Mesenteric fat pad (tissue), 1 donor: ENCODE measurements at places on chromosomes 5 and 9. TPM values are rescaled to one million over a fixed set of nuclear protein-coding genes. Genes with fewer than 3 reads are reported as not detected.

DNA sequence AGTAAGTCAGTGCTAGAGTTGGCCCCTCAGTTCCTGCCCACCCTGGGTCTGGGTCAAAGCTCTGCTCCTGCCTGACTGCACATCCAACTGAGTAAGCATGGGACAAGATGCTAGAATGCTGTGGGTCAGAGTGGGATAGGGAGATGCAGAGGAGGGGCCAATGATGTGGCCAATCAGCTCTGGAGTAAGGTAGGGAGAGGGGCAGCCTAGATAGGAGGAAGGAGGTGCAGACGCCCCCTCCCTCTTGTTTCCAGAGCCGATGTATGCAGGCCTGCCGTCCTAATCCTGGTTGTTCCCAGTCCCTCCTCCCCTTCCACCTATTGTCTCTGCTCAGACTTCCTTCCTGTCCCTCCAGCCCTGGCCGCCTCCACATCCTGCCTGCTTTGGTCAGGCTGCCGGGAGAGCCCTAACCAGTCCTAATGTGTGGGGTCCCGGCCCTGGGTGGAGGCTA lies 1.3 kb downstream of the ARAP3 start:
- DNase-seq = no peak

DNA sequence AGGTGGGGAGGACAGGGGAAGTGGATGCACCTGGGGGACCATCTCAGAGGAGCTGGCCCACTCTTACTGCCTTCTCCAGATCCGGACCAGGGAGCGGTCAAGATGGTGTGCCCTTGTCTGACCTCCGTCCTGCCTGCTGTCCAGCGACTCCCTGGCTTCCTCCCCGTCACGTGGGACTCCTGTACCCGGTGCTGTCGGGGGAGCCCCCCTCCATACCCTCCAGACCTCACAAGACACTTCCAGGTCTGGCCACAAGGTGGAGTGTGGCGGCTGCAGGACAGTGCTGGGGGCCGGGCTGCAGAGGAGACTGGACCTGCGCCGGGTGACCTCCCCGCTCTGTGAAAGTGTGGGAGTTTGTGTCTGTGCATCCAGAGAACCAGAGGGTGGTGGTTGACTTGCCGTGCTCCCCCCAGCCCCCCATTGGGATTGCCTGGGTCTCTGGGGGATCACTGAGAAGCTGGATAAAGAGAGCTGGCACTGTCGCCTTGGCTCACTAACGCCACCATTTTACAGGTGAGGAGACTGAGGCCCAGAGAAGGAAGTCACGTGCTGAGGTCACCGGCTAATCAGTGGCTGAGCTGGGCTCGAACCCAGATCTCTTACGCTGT lies 1.9 kb upstream of the CRB2 start:
- no peak for DNase-seq

DNA sequence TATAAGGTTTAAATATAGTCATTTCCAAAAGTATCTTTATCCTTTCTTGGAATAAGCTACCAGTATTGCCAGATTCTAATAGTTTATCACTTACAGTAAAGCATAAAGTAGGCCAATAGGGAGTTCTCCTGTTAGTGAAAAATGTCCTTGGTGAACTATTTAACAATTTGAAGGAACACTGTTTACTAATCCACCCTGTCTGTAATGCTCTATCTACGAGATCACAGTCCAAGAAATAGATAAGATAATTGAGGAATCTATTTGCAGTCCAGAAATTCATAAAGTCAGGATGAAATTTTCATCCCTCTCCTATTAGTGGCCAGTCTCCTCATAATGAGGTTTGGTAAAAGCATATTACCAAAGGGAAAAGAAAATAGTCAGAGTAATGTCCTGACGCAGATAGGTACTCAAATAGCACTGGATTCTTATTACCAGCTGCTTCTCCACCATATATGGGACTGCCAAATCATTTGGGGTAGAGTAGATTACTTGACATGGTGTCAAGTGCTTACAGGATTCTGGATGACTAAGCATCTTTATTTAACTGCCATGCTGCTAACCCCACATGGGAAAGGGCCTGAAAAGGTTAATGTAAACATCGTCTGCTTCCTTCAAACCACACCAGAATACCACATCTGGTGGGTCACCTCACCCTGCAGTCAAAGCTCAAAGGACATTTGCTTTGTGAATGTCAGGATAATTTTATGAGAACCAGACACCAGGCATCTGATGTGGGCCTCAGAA lies 808.1 kb downstream of the EFNA5 start:
- no peak for DNase-seq

- DNase-seq = no peak
Observed at GRCh38 chr9:91155181-91155580, 206.5 kb downstream of the AUH start.

ANGPTL2 gene
- 169 TPM for total RNA-seq

GRCh38 chr5:143016777-143017516 lies 246.8 kb downstream of the ARHGAP26 start:
- no peak for DNase-seq

GLRA1 gene
- total RNA-seq = not detected

PJA2 gene
- total RNA-seq = 80.0 TPM

GRCh38 chr9:92392690-92393089 lies 11.7 kb downstream of the OGN start:
- no peak for DNase-seq

PCDHB5 gene
- total RNA-seq = 1.5 TPM

- no peak for DNase-seq
Observed at GRCh38 chr5:138233280-138233679, 20.2 kb upstream of the CDC23 start.

DNA sequence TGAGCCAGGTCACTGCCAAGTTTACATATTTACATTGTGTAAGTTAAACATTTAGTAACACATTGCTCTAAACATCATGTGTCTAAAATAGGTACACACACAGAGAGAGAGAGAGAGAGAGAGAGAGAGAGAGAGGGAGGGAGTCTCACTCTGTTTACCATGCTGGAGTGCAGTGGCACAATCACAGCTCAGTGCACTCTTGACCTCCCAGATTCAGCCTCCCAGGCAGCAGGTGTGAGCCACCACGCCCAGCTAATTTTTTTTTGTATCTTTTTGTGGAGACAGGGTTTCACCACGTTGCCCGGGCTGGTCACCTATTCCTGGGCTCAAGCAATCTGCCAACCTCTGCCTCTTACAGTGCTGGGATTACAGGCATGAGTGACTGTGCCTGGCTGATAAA lies 1045.3 kb downstream of the TLE1 start:
- no peak for DNase-seq

DNA sequence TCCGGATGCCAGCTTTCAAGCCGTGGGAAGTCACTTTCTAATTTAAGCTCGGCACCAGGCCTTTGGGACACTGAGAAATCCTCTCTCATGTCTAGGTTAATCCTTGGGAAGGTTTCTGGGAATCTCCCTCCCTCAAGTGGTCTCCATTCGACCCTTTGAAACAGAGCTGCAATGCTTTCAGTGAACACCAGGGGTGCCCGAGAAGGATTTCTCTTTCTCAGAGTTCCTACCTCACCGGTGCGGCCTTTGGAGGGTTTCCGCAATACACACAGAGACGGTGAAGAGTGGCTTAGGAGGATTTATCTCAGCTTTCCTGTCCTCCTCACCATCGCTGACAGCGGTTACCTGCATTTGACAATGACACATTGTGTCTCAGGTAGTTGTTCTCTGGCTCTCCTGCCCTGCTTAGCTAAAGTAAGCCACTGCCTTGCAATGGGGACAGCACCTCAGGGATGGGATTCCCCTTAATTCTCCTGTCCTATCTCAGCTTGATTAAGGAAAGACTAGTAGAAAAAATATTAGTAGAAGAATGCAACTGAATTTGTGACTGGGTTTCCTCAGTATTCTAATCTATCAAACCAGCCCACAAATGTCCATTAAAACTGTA lies 180.6 kb downstream of the GABRG2 start:
- DNase-seq = no peak

GRCh38 chr5:13278811-13279210 lies 665.7 kb downstream of the DNAH5 start:
- DNase-seq = no peak

DNA sequence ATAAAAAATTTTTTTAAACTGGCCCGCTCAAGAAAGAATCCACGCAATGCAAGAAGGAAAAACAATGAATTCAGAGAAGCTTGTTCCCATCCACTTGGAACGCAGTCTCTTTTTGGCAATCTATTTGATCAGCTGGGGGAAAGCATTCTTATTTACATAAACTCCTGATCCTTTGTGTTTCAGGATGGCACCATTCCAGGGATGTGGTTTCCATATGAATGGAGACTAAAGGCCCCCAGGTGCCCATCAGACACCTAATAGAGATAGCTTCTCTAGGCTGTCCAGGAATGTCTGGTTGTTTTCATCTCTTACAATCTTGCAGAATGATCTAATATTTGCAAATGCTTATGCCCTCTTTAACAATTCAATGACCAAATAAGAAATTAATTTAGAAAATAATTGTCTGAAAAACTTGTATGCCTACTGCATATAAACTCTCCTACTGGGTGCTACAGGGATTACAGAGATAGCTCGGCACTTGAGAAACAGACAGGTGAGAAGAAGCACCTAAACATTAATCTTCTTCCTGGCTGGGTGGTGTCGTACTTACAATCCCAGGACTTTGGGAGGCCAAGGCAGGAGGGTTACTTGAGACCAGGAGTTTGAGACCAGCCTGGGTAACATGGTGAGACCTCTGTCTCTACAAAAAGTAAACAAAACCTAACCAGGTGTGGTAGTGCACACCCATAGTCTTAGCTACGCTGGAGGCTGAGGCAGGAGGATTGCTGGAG lies 3.0 kb upstream of the RASGRF2 start:
- no peak for DNase-seq

DNA sequence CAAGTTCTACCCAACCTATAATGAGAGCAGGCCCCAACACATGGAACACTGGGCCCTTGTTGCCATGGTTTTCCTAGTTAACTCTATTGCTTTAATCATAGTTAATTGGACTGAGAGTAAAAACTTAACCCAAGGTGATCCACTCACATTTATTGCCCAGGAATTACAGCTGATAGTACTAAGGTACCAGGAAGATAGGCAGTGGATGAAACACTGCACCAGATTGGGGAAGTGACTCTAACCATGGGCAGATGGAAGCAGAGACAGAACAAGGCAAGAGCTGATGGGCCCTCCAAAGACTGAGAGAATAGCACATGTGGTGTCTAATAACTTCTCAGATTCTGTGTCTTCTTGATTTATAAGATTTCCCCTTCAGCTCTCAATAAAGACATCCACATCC lies 145.7 kb upstream of the TRIM32 start:
- DNase-seq = no peak

DNA sequence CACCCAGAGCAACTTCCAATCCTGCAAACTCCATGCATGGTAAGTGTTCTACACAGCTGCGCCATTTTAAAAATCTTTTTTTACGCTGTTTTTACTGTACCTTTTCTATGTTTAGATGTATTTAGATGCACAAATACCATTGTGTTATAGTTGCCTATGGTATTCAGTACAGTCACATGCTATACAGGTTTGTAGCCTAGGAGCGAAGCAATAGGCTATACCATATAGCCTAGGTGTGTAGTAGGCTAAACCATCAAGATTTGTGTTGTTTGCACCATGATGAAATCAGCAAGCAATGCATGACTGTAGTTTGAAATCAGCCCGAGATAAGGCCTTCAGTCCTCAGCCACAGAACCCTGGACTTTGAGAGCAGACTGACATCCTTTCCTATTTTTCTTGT lies 101.2 kb downstream of the LIX1 start:
- DNase-seq = no peak

DNA sequence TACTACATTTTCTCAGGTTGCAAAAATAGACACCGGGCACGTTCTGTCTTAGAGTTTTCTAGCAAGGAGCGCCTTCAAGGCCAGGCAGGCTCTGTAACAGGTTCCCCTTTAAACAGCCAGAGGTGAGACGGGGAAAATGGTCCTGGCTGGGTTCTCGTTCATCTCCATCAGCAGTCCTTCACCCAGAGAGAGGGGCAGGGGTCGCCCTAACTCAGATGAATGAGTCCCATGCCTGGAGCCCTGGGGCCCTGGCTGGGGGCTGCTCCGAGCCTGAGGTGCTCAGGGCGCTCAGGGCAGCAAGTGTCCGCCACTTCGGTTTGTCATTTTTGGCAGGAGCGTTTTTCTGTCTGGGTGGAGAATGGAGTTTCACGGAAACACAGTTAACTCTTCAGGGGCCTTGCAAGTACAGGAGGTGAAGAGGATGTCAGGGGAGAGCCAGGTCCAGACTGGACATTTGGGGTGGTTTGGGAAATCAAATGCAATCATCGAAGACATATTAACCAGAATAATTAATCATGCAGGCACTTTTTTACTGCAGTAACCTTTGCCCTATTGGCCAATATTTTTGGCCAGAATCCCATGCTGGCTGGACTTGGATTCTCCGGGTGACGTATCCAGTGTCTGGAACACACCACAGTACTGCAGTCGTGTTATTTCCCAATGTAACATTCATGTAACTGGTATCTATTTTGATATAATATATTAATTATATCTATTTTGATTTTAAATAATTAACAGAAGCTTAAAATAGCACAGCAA lies 2.9 kb downstream of the NTNG2 start:
- no peak for DNase-seq

PAPPA gene
- 5.7 TPM for total RNA-seq

DNA sequence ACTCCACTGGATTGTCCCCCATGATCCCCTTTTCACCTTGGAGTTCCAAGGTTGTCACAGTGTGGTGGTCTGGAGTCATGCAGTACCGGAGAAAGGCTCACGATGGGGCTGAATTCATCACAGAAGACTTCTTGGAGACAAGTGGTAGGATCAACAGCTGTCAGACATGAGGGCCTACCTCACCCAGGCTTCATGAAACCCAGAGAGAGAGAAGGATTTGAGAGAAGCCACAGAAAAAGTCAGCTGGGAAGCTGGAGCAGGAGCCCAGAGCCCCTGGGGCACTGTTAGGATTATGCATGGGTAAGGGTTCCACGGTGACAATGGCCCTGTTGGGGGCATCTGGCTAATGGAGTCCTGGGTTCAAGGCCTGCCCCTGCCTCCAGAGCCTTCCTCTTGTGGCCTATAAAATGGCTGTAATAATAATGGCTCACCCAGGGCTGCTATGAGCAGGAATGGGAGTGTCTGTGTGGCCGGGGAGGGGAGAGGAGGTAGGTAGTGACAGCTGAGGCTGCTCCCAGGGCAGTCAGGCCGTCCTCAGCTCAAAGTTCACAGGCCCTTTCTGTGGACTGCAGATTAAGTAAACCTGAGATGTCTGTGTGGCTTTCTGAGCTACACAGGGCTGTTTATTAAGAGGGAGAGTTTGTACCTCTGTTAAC lies 910 bp downstream of the TRIM14 start:
- no peak for DNase-seq

- DNase-seq = no peak
Observed at GRCh38 chr5:43140286-43140685, 19.6 kb downstream of the ZNF131 start.

PCDH1 gene
- total RNA-seq = 43.8 TPM

AGXT2 gene
- total RNA-seq = not detected

HTR4 gene
- total RNA-seq = 0.16 TPM
